ENCODE measurements at places on chromosomes 4 and X. TPM values are rescaled to one million over a fixed set of nuclear protein-coding genes. Genes with fewer than 3 reads are reported as not detected.

DNA sequence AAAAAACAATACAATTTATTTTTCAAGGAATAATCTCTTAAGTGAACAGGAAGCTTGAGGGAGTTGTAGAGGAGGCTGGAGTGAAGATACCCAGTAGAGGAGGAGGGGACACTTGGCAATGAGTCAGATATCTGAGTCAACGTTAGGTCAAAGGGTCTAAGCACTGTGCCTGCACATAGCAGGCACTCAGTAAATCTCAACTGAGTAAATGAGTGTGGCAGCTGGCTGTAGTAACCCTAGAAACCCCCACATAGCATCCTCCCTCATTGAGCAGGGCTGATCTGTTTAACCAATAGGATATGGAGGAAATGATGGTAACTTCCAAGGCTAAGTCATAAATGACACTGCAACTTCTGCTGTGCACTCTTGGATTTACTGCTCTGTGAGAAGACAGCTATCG is 186.0 kb upstream of the FAM241A start:
- H3K4me1 ChIP-seq, result no peaks in the 10 kb centered on the region
- H3K27me3 ChIP-seq, result no peaks in the 10 kb centered on the region
- no peak for DNase-seq

- no peaks in the 10 kb centered on the region for H3K27me3 ChIP-seq
- H3K4me1 ChIP-seq, result no peaks in the 10 kb centered on the region
- DNase-seq, result no peak
- H3K27ac ChIP-seq, result no peak overlapping the region
These were observed 136.6 kb downstream of the NWD2 start for GRCh38 chr4:37381040-37381668.

DNA sequence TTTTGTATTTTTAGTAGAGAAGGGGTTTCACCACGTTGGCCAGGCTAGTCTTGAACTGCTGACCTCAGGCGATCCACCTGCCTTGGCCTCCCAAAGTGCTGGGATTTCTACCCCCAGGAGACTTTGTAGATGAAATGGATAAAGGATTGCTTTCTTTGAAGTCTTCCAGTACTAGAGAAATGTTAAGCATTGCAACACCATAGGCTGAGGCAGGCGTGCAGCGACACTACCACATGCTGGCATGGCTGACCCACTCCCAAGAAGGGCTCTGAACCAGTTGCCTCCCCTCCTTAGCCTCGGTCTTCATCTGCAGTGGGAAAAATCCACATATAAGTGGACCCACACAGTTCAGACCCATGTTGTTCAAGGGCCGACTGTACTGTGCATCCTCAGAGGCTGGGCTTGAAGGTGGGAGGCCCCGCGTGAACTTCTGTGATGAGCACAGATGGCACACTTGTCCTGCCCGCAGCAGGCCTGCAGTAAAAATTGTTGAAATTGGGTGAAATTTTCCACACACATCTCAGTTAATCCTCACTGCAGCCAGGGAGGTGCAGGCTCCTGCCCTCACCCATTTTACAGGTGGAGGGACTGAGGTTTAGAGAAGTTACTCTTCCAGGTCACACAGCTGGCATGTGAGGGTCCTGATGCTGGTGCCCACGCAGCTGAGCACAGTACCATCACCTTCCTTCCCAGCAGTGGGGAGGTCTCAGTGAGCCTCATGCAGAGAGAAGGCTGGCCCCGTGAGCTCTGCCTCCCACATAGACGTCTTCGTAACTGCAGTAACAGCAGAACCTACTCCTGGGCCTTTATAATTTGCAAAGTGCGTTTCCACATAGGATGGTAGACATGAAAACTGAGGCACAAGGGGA is 35.5 kb downstream of the HTRA3 start:
- no peak overlapping the region for H3K4me3 ChIP-seq
- no peak overlapping the region for H3K27ac ChIP-seq
- H3K4me1 ChIP-seq, result peaks cover 4% of the 10 kb centered on the region
- peaks cover 11% of the 10 kb centered on the region for H3K27me3 ChIP-seq

DNA sequence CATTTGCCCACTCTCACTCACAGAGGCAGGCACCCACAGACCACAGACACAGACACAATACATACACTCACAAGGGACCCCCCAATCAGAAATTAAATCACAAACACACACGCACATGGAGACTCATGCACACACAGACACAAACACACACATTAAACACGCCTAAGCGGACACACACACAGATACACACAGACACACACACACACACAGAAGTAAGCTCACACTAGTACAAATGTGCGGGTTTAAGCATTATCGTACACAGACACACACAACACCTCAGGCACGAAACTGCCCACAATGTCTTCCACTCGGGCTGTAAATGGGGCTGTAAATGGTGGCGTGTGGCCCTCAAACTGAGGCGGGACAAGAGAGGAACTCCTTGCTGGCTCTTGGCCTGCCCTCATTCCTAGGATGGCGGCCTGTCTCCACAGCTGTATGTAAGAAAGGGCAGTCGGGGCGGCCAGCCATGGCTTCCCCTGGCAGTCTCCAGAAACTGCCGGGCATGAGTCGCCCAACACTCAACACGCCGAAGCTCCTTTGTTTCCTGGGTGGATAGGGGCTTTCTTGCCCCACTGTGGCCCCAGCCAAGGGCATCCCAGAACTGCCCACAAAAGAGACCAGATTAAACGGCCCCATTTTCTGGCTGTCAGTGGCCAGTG is 53.9 kb downstream of the NBDY start:
- no peaks in the 10 kb centered on the region for H3K36me3 ChIP-seq
- no peak for DNase-seq
- H3K4me3 ChIP-seq, result no peak overlapping the region
- no peaks in the 10 kb centered on the region for H3K4me1 ChIP-seq
- no peaks in the 10 kb centered on the region for H3K27me3 ChIP-seq
- H3K27ac ChIP-seq, result no peak overlapping the region

- H3K27ac ChIP-seq, result no peak overlapping the region
- no peaks in the 10 kb centered on the region for H3K36me3 ChIP-seq
- no peaks in the 10 kb centered on the region for H3K4me1 ChIP-seq
These were observed 158.9 kb downstream of the GC start for GRCh38 chr4:71625005-71625404.

GRCh38 chr4:172997217-172997609 is 171.4 kb upstream of the GALNT7 start:
- H3K4me3 ChIP-seq, result no peak overlapping the region
- DNase-seq, result no peak
- H3K27ac ChIP-seq, result peak overlapping the region; percentile 93
- no peaks in the 10 kb centered on the region for H3K27me3 ChIP-seq

DNA sequence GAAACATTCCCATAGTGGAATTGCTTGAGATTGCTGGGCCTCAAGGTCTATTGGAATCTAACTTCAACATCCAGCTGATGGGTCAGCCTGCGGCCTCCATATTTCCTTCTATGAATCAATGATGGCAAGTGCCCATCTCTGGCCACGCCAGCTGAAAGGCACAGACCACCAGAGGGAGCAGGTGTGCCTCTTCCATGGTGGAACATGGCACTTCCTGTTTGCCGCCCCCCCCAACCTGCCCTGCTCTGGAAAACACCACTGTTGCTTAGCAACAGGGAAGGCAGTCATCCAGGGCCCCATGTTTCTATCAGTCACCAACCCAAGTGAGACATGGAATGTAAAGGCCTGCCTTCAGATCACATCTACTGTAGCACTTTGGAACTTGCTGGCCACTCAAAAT is 11.6 kb downstream of the PAGE4 start:
- H3K36me3 ChIP-seq, result no peaks in the 10 kb centered on the region
- no peaks in the 10 kb centered on the region for H3K4me1 ChIP-seq
- no peak for DNase-seq
- no peaks in the 10 kb centered on the region for H3K27me3 ChIP-seq

DNA sequence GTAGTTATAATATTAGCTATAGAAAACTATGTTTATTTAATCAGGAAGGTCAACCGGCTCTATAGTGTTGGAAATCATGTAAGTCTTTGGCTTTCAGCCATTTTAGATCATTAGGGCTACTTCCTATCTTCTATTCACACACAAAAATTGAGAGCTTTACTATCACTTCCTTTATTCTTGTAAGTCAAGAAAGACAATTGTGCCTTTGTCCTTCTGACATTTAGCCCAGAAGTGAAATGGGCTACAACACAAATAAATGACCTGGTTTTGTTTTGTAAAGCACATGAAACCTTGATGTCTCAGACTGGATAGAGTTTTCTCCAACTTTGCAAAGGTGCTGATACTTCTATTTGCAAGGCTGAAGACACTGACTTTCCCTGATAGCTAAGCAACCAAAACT is 122.4 kb upstream of the ACSL4 start:
- H3K36me3 ChIP-seq, result no peaks in the 10 kb centered on the region
- H3K27me3 ChIP-seq, result peaks cover 3% of the 10 kb centered on the region
- no peak for DNase-seq
- H3K4me3 ChIP-seq, result no peak overlapping the region
- no peaks in the 10 kb centered on the region for H3K4me1 ChIP-seq

DNA sequence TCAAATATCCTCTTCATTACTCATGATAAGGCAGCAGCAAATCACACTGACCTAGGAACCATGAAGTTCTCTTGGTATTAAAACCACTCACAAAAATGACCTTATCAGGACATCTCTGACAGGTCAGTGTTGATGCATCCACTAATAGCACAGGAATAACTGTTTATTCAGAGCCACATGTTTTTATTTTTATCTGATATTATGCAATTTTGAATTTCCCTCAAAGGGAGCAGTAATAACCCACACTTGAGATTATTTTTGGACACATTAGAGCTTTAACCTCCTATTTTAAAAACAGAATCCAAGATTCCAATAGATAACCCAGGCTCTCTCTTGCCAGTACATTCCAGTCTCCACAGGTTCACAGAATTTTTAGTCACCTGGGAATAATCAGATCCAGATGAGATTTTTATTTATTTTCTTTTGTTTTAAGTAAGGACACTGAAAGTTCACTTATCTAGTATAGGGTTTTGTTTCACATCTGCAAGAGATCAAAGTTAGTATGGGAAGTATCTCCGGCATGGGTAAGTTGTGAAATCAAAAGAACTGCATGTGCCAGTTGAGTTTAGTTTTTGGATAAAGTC is 36.3 kb upstream of the MYOZ2 start:
- peaks cover 29% of the 10 kb centered on the region for H3K4me1 ChIP-seq
- H3K36me3 ChIP-seq, result no peaks in the 10 kb centered on the region
- no peak overlapping the region for H3K4me3 ChIP-seq

GRCh38 chrX:63758011-63758410 is 27.0 kb downstream of the ARHGEF9 start:
- no peaks in the 10 kb centered on the region for H3K36me3 ChIP-seq
- H3K4me3 ChIP-seq, result no peak overlapping the region
- H3K4me1 ChIP-seq, result peaks cover 2% of the 10 kb centered on the region
- no peak for DNase-seq
- H3K27ac ChIP-seq, result no peak overlapping the region
- no peaks in the 10 kb centered on the region for H3K27me3 ChIP-seq

DNA sequence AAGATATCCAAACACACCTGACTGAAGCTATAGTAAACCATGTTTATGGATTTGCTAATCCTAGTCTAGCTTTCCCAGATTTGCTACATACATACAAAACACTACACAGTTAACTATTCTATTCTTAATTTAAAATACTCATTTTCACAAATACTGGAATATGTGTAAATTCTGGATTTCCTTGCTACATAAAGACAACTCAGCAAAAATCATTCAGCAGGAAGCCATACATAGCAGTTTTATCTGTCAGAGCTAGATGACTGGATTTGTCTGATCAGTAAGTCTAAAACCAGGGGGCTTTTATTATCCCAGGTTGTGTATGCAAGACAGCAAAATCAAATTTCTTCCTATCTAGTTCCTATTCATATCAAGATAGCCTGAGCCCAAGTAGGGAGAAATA is 98.1 kb downstream of the CNOT6L start:
- H3K36me3 ChIP-seq, result peaks cover 2% of the 10 kb centered on the region
- H3K4me1 ChIP-seq, result no peaks in the 10 kb centered on the region
- no peaks in the 10 kb centered on the region for H3K27me3 ChIP-seq
- H3K27ac ChIP-seq, result no peak overlapping the region

- no peaks in the 10 kb centered on the region for H3K27me3 ChIP-seq
- H3K36me3 ChIP-seq, result no peaks in the 10 kb centered on the region
- H3K4me1 ChIP-seq, result no peaks in the 10 kb centered on the region
- DNase-seq, result no peak
- H3K4me3 ChIP-seq, result no peak overlapping the region
- H3K27ac ChIP-seq, result no peak overlapping the region
These were observed 17.1 kb upstream of the CPEB2 start for GRCh38 chr4:14985161-14985560.

DNA sequence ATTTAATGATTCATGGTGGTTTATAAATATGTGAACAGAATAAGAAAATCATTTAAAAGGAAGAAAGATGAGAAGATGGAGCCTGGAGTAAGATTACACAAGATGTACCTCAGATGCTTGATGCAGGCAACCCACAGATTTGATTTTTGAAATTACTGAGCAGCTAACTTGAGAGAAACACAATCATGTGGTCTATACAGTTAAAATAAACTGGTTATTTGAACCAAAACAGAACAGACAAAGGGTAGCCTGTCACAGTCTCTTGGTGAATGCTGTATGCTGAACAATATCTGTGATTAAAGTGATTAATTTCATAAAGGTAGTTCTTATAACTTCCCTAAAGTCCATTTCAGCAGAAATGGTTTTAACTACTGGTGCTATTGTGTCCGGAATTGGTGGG is 4.2 kb downstream of the PI4K2B start:
- peaks cover 9% of the 10 kb centered on the region for H3K4me1 ChIP-seq
- no peak overlapping the region for H3K4me3 ChIP-seq
- no peak overlapping the region for H3K27ac ChIP-seq
- no peaks in the 10 kb centered on the region for H3K27me3 ChIP-seq

DNA sequence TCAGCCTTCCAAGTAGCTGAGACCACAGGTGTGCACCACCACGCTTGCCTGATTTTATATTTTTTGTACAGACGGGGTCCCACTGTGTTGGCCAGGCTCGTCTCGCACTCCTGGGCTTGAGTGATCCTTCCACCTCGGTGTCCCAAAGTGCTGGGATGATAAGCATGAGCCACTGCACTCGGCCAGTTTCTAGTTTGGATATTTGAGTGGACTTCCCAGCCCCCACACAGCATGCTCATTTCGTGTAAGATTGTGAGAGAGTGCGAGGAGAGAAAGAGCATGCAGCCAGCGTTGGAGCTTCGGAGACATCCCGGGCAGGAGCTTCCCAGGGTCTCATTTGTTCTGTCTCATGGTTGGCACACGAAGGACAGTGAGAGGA is 31.8 kb downstream of the ARSD start:
- H3K4me3 ChIP-seq, result peak overlapping the region; percentile 13
- H3K4me1 ChIP-seq, result peaks cover 18% of the 10 kb centered on the region
- H3K27me3 ChIP-seq, result no peaks in the 10 kb centered on the region
- H3K27ac ChIP-seq, result no peak overlapping the region
- no peaks in the 10 kb centered on the region for H3K36me3 ChIP-seq

- no peak for DNase-seq
- H3K27me3 ChIP-seq, result no peaks in the 10 kb centered on the region
- no peak overlapping the region for H3K4me3 ChIP-seq
- no peak overlapping the region for H3K27ac ChIP-seq
- H3K36me3 ChIP-seq, result no peaks in the 10 kb centered on the region
These were observed 40.2 kb downstream of the VSIG4 start for GRCh38 chrX:65999563-66000148.

- no peaks in the 10 kb centered on the region for H3K27me3 ChIP-seq
- H3K27ac ChIP-seq, result no peak overlapping the region
- no peak overlapping the region for H3K4me3 ChIP-seq
- H3K36me3 ChIP-seq, result no peaks in the 10 kb centered on the region
These were observed 191.7 kb downstream of the CRLF2 start for GRCh38 chrX:1020634-1021166.

RNF150 gene
- polyA plus RNA-seq, result 0.09 TPM

RHOXF1 gene
- polyA plus RNA-seq, result not detected

FRG2 gene
- polyA plus RNA-seq, result not detected

AFAP1 gene
- 4.1 TPM for polyA plus RNA-seq

VCX3A gene
- polyA plus RNA-seq, result not detected

Measured in keratinocyte (primary cell).